Stimulated activated CD8-positive, alpha-beta memory T cell treated with anti-CD3 and anti-CD28 coated beads, Interleukin-7, amount 100 ng/mL, for 24 hours (primary cell): ENCODE measurements at places on chromosomes 1 and 21.

DNA sequence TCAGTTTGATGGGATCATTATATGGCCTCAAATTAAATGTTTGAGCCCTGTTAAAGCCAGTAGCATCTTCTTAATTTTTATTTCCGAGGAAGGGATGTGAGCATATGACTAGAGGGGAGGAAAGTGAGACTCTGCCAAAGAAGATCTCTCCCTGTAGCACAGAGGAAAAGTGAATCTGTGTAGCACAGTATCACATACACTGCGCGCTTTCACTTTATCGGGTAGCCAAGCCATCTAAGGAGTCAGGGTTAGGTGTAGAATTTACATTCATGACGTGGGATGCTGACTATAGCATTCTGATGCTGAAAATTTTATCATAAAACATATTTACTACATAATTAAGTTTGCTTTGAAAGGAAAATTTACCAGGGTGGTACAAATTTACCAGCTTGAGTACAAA lies 24.0 kb downstream of the LRRC8D start:
- no peak for DNase-seq

DNA sequence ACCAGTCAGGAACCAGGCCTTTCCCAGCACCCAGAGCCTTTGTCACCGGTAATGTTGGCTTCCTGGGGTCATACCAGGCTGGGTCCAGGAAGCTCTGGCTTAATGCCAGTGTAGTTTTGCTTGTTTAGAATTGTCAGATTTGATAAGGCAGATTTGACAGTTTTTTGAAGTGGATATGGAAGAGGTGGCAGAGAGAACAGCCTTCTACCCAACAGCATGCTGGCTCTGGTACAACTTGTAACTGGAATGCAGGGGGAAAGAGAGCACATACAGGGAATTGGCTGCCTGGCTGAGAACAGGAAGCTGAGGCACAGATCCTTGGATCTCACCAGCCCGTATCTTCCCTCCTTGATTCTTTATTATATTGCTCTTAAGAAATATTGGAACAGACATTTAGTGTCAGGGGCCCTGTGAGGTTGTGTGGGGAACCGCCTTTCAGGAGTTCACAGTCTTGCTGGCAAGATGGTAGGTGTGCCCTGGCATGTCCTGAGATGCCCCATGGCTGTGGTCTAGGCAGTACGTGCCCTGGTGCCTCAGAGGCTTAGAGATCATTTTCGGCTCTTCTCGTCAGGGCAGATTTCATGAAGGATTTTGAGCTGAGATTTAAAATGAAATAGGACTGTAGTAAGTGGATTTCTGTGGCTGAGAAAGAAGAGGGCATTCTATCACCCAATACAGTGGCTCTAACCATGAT lies 227.0 kb downstream of the PBX1 start:
- DNase-seq = no peak

GRCh38 chr1:159763686-159764085 lies 17.1 kb upstream of the DUSP23 start:
- no peak for DNase-seq

DNA sequence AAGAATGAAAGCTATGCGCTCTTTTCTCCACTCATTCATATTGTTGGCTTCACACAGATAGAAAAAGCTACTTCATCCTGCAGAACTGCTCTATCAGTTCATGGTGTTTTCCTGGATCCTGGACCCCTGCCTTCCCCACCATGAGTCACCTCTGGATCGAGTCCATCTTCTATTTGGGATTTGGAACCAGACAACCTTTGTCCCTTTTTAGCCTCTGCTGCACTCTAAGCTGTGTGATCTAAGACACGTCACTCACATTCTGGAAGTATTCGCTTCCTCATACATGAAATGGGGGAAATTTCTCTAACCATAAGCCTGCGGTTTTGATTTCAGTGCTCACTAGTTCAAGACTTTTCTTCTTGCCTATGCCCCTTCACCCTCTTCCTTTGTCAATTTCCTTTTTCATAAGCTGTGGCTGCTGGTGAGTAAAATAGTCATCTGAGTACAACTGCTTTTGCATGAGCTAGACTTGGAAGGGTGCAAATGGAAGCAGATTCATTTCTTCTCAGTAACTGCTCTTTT lies 14.1 kb upstream of the DEGS1 start:
- no peak for DNase-seq

- no peak for DNase-seq
Observed at GRCh38 chr1:11523746-11524464, 45.0 kb downstream of the DISP3 start.

GRCh38 chr1:36691374-36691773 lies 208.7 kb upstream of the CSF3R start:
- DNase-seq = no peak

DNA sequence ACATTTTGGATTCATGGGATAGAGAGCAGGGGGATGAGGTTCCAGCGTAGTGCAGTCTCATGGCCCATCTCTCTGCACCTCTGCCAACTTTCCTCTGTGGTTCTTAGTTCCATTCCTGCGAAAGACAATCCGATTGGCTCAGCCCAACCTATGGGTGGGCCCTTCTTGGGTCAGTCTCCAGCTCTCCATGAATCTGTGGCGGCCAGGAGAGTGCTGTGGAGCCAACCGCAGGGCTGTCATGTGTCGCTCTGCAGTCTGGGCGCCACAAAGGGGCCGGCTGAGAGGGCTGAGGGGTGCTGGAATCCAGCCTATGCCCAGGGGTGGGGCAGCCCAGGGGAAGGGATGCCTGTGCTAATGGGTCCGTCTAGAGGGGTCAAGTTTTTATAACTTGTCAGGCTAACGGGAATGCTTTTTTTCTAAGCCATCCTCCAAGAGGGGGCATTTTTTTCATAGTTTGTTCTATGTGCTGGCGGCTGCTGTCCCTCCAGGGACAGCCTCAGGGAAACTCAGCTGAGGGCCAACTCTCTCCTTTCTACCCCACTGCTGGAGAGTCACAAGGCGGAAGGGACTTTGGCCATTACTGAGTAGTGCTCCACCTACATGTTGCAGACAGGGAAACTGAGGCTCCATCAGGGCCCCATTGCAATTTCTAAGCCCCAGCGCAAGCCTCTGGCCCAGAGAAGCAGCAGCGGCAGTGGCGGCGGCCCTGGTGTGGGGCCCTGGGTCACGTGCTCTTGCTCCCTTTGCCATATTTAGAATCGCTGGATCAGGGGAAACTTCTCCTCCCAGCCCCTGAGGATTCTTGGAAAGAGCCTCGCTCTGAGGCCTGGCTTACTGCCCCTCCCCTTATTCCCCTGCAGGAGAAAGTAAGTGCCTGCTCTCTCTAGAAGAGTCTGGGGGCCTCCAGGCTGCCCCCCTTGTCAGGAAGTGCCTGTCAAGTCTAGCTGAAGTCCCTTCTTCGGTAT lies 23.4 kb downstream of the KCNQ4 start:
- DNase-seq = no peak

GRCh38 chr1:36172983-36173382 lies 17.0 kb downstream of the MAP7D1 start:
- DNase-seq = no peak
